Putamen (tissue), 1 donor: ENCODE measurements at places on chromosomes 6 and 20.

DNA sequence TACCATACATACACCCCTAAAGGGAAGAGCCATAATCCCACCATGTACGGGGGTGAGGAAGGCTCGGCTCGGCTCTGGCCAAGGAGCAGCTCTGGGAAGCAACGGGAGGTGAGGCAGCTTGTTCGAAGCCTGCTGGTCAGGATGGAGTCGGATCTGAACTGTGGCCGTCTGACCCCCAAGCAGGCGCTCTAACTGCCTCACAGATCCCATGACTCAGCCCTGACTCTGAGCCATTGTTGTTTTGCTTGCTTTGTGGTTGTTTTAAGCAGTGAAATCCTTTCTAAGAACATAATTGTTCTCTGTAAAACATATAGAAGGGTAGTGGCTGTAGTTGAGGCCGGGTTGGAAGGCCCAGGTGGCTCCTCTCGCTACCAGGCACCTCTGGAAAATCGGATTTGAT, 10.9 kb downstream of the C6orf132 start:
- DNase-seq: no peak

- no peak for DNase-seq
These were observed 48.4 kb upstream of the IYD start for GRCh38 chr6:150320442-150320841.

GRCh38 chr6:160177220-160177619, 55.6 kb downstream of the SLC22A1 start:
- DNase-seq: no peak

DNA sequence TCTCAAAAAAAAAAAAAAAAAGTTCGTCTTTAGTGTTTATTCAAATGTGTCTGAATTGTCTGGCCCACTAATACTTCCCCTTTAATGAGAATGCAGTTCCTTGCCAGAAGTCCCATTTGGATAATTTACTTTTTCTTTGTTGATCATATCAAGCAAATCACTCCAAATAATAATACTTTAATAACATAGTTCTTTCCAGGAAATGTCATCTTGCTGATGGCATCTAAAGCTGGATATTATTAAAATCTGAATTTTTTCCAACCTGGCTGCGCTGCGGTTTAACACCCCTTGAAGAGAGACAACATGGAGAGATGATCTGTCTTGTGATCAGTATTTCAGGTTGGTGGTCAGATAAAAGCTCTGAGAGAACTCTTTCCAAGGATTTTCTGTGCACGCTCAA, 111.2 kb upstream of the CNKSR3 start:
- no peak for DNase-seq

GRCh38 chr6:147660334-147661311, 152.1 kb downstream of the SAMD5 start:
- no peak for DNase-seq

DNA sequence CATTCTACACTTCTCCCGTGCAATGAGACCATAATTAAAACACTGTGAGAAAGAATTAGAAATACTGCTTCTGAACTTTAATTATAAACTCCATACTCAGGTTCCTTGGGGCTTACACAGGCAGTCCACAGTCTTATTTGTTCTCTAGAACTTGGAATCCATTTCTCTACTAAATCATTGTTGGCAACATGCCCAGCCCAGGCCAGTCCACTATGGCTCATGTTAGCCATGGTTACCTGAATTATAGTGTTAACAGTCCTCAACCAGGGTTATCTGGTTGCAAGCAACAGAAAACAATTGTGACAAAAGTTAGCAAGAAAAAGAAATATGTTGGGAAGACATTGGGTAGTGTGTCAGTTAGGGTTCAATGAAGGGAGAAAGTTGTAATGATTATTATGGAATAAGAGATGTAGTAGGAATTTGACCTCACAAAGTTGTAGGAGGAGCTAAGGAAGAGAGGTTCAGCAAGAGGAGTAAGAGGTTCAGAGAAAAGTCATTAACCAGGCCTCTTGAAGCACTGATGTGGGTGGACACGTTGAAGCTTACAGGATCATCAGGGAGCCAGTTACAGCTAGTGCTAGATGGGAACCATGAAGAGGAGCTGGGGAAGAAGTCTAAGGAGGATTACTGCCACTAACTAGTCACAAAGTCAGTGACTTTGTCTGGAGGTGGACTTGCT, 352.5 kb upstream of the PRND start:
- no peak for DNase-seq

DNA sequence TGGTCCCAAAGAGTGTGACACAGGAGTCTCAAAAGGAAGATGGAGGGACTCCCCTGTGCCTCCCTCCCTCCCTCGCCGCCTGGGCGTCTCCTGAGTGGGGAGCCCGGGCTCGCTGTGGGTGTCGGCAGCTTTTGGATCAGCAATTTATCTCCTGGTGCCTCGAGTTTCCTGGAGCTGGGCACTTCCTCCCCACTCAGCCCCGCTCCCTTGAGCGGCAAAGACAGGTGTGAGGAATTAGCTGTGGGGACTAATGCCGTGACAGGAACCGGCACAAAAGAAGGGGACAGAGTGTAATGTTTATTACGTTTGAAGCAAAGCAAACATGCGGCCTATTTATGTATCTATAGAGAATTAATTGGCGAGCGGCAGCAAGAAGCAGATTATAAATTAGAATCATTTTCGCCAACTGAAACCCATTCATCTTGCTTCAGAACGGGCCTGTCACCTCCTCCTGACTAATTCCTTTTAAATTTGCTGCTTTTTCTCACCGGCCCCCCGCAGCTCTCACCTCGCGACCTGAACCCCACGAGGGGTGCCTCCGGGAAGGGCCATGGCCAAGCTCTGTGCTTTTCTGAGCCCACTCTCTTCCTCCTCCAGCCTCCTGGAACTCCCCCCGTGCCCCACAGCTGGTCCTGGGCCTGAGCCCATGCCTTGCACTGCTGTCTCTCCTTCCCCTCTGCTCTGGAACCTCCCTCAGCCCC, 8.8 kb upstream of the CDH22 start:
- DNase-seq: no peak

DNA sequence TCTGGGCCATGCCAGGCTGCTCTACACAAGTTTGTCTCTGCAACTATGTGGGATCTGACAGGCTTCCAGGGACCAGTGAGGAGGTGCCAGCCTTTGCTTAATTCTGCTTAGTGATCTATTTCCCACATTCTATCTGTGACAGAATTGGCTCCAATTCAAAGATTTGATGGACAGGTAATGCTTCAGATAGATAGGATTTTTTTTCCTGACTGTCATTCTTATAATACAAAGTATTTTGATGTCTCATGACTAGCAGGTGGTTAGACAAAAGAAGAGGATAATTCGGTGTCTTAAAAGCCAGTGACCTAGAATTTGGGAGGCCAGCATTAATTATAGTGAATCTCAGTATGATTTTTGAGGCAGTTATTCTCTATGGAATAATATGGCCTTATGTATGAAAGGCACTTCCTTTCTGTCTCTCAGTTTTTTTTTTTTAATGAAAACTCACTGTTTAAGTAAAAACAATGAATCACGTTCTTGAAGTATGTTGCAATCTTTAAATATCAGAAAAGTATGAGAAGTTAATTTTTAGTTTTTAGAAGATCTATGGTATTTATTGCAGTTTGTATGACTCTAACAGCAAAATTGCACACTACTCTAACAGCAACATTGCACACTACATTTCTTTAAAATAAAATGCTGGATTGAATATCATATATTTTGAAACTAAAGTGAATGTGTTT, 43.7 kb downstream of the TMEM200A start:
- no peak for DNase-seq

DNA sequence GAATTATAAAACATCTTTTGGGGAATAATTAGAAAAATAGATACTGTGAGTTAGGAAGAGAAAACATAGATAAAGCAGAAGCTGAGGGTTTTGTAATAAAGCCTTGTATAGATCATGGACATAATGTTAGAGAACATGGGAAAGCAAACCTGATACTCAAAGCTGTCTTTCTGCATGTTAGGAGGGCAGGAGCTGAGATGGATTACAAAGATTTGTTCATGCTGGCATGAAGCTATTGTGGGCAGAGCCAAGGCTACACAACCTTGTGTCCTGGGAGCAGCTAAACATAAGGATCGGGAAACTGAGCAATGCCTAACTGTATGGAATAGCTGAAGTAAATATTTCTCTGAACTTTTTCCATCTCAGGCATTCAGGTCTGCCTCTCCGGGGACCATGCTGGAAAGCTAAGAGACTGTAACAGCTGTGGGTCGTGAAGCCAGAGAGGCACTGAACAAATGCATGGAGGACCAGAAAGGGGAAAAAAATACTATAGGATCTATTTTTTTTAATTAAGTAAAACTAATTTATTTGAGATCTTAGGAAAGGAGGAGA, 28.2 kb upstream of the CNKSR3 start:
- DNase-seq: no peak

- no peak for DNase-seq
These were observed 560.5 kb upstream of the PTCHD4 start for GRCh38 chr6:48671505-48671904.

DNA sequence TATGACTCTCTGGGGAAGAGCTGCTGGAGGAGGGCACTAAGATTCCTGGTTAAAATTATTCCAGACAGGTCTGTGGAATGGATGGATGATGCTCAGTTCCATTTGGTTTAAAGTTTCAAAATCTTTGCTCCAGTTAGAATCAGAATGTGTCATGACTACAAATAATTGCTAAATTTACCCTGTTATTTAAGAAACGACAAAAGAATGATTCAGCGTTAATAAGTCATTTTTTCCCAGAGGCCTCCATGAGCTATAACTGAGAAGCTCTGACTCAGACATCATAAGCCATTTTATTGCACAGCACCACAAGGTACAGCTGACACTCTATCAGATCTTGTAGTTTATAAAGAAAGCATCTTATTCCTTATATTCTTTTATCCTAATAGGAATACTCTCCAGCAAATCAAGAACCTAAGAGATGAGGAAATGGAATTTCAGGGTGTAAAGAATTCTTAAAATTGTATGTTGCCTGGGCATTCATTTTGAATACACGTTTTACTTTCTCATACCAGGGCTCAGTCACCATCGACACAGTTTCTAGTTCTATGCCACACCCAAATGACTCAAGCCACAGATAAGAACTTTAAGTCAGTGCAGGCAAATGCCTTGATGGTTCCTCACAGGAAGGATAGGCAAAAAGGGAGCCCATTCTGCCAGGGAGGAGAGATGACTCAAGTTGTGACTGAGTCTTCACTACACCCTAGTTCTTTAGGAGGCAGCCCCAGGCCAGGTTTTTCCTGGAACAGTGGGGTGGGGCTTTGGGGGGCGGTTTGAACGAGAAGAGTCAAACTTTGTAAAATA, 636.0 kb downstream of the MMUT start:
- DNase-seq: peak; percentile 58

DNA sequence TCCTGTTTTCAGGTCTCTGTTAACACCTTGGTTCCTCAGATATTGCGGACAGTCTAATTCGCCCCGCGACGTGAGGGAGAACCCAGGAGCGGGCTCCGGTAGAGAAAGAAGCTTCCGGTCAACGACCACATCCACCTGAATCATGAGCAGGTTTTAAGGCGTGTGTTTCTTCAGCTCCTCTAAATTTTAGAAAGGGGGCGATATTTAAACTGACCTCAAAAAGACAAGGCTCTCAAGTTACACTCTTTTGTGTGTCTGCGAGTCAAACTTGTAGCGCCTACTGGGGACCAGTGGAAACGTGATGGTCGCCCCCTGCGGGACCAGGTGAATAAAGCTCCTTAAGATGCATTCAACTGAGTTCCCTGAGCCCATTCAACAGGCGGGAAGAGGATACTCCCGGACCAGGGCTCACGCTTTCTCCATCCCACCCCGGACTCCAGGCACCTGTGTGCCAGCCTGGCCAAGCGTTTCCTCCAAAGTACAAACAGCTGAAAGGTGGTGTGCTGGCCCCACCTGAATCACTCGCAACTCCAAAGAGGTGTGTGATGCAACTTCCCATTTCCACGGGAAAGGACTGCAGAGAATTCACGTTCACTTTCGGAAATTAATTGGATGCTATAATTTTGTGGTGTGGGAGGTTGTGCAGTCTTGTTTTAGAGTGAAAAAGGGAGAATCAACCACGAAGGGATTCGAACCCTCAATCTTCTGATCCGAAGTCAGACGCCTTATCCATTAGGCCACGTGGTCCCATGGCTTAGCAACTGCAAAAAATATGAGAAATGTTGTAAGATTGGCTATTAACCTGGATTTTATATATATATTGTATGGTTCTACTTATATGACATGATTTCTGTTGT, 17.0 kb downstream of the GPX5 start:
- DNase-seq: peak; percentile 59

DNA sequence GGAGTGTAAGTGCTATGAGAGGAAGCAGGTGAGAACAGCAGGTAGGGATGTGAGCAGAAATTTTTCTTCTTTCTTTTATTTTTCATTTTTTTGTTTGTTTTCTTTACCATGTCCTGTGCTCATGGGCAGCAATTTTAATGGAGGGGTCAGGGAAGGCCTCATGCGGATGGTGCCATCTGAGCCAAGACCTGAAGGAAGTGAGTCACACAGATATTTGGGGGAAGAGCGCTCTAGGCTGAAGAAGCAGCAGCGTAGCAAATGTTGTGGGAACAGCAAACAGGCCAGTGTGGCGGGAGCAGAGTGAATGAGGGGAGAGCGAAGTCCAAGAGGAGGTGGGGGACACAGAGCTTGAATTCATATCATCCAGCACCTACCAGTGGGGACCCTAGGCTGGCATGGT, 12.7 kb downstream of the SPDEF start:
- no peak for DNase-seq

- DNase-seq: no peak
These were observed 250.9 kb upstream of the SULF2 start for GRCh38 chr20:48035961-48036731.

- peak; percentile 81 for DNase-seq
These were observed 69.3 kb upstream of the SYNJ2 start for GRCh38 chr6:157912326-157912725.

- DNase-seq: no peak
These were observed 387.0 kb upstream of the SULF2 start for GRCh38 chr20:48172357-48172702.

GRCh38 chr6:19416811-19417210, 420.4 kb upstream of the ID4 start:
- no peak for DNase-seq

- DNase-seq: no peak
These were observed 8.5 kb upstream of the ANGPT4 start for GRCh38 chr20:924639-925038.

DNA sequence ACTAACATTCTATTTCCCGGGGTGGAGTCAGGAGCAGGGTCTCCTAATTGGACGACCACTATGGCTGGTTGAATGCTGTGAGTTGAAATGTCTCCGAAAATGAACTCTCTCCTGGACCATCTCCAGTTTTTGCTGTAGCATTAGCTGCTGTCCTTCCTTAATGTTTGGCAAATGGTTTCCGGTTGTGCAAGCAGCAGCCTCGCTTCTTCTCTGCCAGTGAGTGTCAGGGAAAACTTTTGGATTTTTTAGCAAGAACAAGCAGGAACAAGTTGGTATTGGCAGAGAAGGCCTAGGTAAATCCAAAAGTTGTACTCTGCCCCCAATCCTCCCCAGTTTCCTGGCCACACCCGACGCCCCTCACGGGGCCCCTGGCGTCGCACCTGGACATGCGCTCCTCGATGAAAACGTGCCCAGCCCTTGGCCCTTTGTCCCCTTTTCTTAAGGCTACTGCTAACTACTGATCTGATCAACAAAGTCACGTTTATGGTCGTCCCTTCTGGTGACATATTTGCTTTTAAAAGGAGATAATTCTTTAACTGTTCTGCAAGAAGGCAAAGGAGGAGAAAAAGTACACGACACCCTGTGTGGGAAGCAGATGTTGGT, 103.2 kb downstream of the ARMC2 start:
- no peak for DNase-seq
